ENCODE measurements at places on chromosomes 7 and 10. TPM values are rescaled to one million over a fixed set of nuclear protein-coding genes. Genes with fewer than 3 reads are reported as not detected.
A peak's percentile ranks its signal among the peaks of the same experiment; 100 is the strongest.

DNA sequence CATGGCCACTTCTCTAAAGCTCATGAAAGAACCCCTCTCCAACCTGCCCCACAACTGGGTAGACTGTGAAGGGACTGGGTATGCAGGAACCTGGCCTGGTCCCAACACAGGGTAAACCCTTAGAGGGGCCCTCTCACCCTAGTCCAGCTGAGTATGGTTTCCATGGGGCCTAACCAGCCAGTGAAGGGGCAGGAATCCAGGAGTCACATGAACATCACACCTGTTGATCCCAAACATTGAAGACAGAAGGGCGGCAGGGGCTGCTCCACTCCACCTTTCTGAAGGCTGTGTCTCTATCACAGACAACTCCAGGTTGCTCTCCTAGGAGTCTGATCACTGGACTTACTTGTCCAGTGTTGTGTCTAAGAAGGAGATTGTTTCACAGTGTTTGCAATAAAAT is 30.8 kb downstream of the GRID1 start:
- DNase-seq: no peak

GRCh38 chr10:48684792-48685623 is at the start of gene WDFY4:
Gene WDFY4, plus strand, starts transcription at chr10:48684873. Its CDS starts 24,860 bp downstream, at chr10:48709733.
- no peak for DNase-seq

DNA sequence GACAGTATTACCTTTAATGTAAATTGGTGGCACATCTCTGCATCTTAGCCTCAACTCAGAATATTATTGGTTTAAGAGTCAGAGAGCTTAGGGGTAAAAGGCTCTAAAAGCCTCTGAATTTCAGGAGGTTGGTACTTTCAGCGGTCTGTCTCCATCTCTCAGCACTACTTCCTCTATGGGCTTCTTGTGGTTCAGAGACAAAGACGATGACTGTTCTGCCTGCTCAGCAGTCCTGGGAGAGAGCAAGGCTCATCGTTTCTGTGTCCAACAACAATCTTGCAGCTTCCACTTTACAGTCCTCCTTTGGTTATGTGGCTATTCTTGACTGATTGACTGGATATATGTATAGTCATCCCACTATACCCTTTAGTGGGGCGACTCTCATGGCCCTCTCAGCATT is 394.7 kb downstream of the AUTS2 start:
- DNase-seq: no peak

GRCh38 chr10:101817337-101818118 is 716 bp downstream of the OGA start:
- DNase-seq: peak; percentile 91

GRCh38 chr7:34222316-34222715 is 317.0 kb downstream of the BMPER start:
- no peak for DNase-seq

DNA sequence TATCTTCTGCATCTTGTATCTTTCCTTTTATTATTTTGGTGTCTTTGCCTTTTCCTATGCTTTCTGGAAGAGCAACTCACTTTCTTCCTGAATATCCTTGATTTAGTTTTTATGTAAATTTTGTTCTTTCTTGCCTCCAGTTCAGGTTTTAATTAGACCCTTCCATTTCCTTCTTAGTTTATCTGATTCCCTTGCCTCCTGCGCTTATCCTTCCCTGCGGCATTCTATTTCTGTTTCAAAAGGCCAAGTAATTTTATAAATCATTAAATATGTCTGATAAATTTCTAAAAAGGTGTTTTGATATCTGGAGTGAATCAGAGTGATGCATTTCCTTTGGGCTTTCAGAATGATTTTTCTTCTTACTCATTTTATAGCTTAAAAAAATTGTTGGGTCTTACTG is 167.7 kb upstream of the WDR11 start:
- no peak for DNase-seq

- DNase-seq: no peak
These were observed 145.2 kb downstream of the LYZL1 start for GRCh38 chr10:29434111-29434510.

GRCh38 chr7:82567841-82568240 is 124.3 kb upstream of the CACNA2D1 start:
- DNase-seq: no peak

- DNase-seq: no peak
These were observed 130.1 kb downstream of the CAMK1D start for GRCh38 chr10:12479437-12479844.

DNA sequence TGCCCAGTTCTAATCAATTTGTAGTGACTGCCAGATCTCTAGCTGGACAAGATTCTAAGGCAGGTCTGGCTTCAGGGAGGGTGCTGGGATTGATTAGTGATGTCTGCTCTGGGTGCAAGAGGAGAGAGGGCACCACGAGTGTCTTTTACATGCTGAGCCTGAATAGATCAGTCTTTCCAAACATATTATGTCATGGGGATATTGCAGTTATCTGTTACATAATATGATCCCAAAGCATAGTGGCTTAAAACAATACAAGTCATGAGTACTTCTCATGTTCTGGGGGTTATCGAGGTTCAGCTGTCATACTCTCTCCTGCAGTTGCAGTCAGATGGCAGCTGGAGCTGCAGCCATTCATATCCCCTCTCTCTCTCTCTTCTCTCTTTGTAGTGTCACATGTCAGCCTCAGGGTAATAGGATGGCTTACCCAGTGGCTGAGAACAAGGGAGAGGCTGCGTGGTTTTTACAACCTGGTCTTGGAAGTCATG is 26.0 kb downstream of the SLC29A3 start:
- no peak for DNase-seq

- DNase-seq: no peak
These were observed 45.0 kb upstream of the CACUL1 start for GRCh38 chr10:118799777-118800176.

- no peak for DNase-seq
These were observed 90.8 kb upstream of the PIK3CG start for GRCh38 chr7:106774213-106774767.

- no peak for DNase-seq
These were observed 34.4 kb downstream of the DDC start for GRCh38 chr7:50530766-50531165.

GRCh38 chr7:37220664-37221063 is 228.0 kb downstream of the ELMO1 start:
- no peak for DNase-seq

- DNase-seq: no peak
These were observed 187.5 kb downstream of the AHR start for GRCh38 chr7:17485904-17486303.

DNA sequence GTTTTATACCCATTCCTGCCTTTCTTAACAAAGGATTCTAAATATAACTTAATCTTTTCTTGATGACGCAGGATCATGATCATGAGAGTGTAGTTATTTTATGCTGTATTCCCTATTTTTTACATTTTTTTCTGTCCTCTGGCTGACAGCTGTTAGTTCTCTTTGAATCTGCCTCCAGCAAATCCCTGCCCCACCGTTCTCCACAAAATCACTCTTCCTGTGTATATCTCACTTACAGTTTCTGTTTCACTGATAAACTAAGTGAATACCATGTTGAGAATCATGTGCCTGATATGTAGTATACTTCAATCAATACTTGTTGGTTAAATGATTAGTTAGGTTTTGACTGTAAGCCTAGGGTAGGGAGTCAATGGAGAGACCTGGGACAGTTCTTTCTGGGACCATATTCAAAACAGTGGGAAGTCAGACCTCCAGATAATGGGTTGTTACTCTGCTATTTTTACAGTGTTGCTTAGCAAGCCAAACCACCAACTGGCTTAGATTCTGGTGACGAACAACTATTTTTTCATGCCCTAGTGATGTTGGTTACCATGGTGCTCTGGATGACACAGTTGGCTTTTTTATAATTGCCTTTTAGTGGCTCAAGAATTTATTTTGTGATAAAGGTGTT is 12.8 kb downstream of the CNNM1 start:
- no peak for DNase-seq

DNA sequence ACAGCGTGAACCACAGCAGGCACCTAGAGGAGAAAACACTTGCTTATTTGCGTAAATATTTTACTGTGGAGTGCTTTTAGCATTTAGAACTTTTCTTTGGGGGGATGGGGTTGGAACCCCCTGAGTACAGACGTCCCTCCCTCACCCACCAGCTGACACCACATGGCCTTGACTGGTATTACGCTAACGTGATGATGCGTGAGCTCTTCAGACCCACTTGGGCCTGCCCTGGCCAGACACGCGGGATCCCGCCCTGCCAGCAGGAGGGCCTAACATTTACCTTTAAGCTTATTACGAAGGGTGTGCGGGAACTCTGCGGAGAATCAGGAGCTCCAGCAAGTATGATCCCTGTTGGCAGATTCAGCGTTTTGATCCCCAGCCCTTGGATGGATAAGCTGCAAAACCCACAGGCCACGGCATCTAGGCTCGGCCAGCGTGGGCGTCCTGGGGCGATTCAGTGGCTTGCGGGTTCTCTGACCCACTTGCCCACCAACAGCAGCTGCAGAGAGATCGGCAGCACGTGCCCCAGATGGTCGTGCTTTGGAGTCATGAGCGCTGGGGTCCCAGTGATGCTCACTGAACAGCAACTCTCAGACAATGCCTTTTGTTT is 545.5 kb upstream of the FOXK1 start:
- no peak for DNase-seq

DNA sequence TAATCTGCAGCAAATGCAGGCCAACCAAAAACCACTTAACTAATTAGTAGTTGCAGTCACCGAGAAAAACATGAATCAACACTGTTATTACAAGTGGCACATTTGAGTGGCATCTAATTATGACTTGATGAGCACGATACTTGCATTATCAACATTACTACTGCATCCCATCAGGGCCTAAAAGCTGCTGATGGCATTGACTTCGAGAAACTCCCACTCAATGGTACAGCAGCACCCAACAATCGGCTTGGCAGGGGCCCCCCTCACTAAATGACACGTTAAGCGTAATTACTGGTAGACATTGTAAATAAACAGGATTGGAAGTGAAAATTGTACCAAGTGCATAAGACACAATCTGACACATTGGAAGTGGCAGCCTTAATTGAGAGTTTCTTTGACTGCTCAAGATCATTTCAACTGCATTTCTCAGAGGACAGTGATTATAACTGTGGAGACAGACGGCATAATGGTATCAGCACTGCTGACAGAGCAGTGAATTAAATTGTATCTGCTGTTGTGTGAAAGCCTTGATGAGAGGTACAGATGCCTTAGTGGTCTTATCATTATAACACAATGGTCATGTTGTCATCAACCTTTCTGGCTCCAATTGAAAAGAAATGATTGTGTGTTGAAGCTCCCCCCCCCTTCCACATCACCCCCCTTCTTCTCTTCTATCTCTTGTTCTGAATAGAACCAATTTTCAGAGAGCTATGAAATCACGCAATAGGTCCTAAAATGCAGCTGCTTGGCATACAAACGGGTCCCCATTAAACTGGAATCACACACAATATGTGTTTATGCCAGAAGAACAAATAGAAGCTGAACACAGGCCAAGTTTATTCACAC is 43.4 kb downstream of the SHTN1 start:
- no peak for DNase-seq

GRCh38 chr7:36116347-36117202 is 36.5 kb upstream of the EEPD1 start:
- no peak for DNase-seq

DNA sequence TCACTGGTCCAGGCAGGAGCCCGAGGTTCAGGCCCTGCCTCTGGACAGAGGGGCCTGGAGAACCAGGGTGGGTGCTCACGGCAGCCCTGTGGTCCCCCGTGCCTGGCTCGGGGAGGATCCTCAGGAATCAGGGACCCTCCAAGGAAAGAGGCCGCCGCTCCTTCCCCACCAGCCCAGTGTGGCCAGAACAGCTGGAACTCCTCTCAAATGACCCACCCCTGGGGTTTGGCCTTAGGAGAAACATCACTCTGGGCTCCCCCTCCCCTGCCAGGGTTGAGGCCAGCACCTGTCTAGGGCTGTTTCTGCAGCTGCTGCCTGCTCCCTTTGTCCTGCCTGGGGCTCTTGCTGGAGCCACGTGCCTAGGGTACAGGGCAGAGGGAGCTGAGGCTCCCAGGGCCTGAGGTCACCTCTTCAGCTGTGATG is 161.0 kb downstream of the RNF216 start:
- DNase-seq: no peak

UNCX gene
- not detected for polyA plus RNA-seq

MMRN2 gene
- 25.3 TPM for polyA plus RNA-seq

STEAP1B gene
- 1.8 TPM for polyA plus RNA-seq

HIP1 gene
- polyA plus RNA-seq: 25.2 TPM

IFRD1 gene
- 29.9 TPM for polyA plus RNA-seq

C7orf57 gene
- not detected for polyA plus RNA-seq

MUC3A gene
- 0.10 TPM for polyA plus RNA-seq

IFIT2 gene
- 8.0 TPM for polyA plus RNA-seq

EXOC6 gene
- polyA plus RNA-seq: 35.2 TPM

MAGI2 gene
- 4.2 TPM for polyA plus RNA-seq
